Esophagus squamous epithelium (tissue), 5 donors: ENCODE measurements at places on chromosomes 6 and 20. TPM values are rescaled to one million over a fixed set of nuclear protein-coding genes. Genes with fewer than 3 reads are reported as not detected.

Gene COL10A1
- not detected for total RNA-seq

- DNase-seq = no peak
Measured at GRCh38 chr20:58840816-58841538, 9.7 kb downstream of the GNAS-AS1 start.

Gene PET117
- total RNA-seq = 5.0 TPM

GRCh38 chr6:127341471-127342202, 1.8 kb downstream of the ECHDC1 start:
- DNase-seq = no peak

Gene SLC12A5
- total RNA-seq = not detected

GRCh38 chr20:47315339-47316056, 41.0 kb downstream of the ZMYND8 start:
- DNase-seq = no peak
